Natural killer cell treated with Interleukin-12 subunit alpha and Interleukin-12 subunit beta and Interleukin-15 and Interleukin-18, amount 100 ng/mL, for 72 hours (primary cell): ENCODE measurements at places on chromosomes 1 and 21.
A peak's percentile ranks its signal among the peaks of the same experiment; 100 is the strongest.

- DNase-seq = no peak
Measured at GRCh38 chr1:11927866-11928592, 1.8 kb upstream of the KIAA2013 start.

DNA sequence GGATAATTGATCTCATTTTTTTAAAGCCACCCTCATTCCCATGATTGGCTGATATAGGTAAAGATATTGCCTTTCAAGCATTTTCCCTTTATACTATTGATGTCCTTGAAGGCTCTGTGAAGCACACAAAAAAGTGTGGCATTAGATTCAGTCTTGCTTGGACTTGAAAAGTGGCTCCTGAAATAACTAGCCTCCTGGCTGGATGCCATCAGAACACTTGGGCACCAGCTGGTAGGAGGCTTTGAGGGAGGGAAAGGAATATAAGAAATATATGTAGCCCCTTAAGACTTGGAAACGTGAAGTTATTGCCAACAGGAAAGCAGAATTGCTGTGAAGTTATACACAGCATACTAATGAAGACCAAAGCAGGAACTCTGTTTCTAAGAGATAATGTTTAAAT is 14.1 kb downstream of the MTR start:
- DNase-seq = no peak

DNA sequence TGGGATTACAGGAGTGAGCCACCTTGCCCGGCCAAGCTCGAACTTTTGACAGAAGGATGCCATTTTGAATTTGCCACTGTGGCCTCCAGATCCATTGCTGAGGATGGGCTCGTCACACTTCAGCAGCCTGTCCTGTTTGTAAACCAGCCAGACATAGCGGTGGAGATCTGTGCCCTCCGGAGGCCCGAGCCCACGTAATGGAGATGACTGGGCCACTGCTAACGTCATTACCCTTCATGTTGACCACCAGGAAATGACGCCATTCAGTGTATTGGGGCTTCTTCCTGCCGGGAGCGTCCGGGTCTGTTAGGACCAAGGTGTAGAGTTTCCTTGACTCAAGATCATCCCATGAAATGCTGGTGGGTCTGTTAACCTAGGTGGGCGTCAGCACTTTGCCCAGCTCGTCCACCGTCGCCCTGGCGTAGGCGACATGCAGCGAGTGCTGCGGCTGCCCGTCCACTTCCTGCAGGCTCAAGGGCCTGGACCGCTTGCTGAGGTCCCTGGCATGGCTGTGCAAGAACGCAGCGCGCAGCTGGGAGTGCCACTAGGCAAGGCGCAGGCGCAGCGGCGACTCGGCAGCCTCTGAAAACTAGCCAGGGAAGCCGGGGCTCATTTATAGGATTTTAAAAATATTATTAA is 40.8 kb downstream of the PTPRC start:
- DNase-seq = peak; percentile 67

GRCh38 chr1:159171254-159171687 is at the start of gene CADM3:
Gene CADM3, plus strand, starts transcription at chr1:159171615. Its CDS starts 151 bp downstream, at chr1:159171766.
- DNase-seq = no peak

DNA sequence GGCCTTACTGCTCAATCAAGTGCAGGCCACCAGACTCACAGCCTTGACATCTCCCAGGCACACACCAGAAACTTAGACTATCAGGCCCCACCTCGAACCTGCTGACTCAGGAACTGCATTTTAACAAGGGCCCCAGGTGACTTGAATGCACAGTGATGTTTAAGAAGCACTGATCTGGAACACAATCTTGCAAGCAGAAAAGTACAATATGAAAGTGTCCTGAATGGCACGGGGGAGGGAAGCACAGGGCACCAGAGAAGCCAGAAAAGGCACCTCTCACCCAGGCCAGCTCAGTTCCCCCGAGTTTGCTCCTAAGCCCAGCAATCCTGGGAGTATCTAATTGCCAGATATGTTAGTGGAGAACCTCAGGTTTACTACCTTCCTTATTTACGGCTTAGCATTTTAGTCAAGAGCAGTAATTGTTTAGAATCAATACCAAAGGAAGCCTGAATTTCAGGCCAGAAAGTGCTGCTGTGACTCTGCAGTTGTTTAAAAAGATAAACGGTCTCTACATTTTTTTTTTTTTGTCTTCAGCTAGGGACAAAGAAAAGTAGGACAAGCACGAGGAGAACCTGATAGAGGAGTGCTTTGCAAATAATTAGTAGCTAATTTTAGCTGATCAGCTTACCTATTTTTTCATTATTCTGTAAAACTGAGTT is 50.9 kb upstream of the CDC42BPA start:
- no peak for DNase-seq

DNA sequence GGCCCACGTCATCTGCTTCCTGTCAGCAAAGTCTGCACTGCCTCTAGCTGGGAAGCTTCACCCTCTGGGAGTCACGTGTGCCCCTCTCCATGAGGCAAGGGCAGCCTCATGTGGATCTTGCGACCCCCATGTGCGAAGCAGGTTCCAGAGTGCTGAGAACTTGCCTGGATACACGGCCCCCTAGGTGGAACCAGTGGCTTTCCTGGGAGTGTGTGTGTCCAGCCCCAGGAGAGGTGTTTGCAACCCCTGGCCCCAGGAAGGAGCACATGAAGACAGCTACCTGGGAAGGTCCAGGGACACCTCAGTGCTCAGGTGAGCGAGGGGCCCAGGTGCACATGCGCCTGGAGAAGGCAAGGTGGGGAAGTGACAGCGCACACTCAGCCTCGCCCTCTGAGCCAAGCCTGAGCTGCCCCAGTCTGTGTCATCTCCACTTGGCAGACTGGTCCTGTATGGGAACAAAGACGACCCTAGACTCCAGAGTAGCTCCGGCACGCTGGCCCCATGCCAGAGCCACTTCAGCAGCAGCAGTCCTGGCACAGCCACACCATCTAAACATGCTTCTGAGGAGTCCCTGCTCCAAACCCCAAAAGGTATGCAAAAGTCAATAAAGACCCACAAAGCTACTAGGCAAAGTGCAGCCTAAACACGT is 8.9 kb downstream of the LSS start:
- DNase-seq = no peak

GRCh38 chr1:49297783-49298182 is 521.1 kb upstream of the BEND5 start:
- DNase-seq = no peak

DNA sequence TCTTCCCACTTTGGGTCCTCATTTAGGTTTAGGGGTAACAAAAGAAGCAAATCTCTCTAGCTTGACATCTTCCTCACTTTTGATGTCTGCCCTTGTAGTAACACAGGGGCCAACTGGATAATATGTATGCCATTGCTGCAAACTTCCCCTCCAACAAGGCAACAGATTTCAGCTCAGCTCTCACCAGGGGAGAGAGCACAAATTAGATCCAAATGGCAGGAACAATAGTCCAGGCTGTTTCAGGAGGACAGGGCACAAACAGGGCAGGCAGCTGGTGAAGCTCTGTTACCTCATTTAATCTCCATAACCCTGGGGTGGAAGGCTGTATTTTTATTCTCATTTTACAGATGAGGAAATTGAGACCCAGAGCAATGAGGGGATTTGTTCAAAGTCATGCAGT is 4.3 kb upstream of the PIK3R3 start:
- DNase-seq = no peak

- DNase-seq = no peak
Measured at GRCh38 chr1:67367370-67368045, 59.8 kb downstream of the IL12RB2 start.

- no peak for DNase-seq
Measured at GRCh38 chr1:162007466-162007865, 16.2 kb downstream of the OLFML2B start.

GRCh38 chr1:15094719-15095495 is 58.6 kb upstream of the TMEM51 start:
- no peak for DNase-seq

DNA sequence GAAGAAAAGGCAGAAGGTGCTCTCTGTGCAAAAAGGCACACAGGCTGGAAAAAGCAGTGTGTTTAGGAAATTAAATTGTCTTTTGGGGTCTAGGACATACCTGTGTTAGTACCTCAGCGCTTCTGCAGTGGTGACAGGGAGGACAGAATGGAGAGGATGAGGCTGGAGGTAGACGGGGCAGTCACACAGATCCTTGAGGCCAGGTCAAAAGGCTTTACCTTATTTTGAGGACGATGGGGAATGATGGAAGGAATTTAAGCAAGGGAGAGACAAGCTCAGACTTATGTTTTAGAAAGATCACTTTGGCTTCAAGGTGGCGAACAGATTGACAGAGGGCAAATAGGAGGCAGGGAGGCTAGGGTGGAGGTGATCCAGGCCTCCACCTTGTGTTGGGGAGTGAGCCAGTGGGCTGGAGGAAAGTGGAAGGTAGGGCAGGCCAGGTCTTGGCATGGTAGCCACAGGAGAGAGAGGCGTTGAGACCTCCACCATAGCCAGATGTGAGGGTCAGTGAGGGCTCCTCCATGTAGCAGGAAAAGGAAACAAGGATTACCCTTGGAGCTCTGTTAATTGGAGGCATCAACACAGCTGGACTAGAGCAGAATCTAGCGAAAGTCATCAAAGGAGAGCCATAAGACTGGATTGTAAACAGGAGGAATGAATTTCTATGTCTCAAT is 4.2 kb downstream of the CYP4B1 start:
- DNase-seq = no peak

GRCh38 chr1:54002544-54003248 is 15.3 kb downstream of the LDLRAD1 start:
- no peak for DNase-seq

DNA sequence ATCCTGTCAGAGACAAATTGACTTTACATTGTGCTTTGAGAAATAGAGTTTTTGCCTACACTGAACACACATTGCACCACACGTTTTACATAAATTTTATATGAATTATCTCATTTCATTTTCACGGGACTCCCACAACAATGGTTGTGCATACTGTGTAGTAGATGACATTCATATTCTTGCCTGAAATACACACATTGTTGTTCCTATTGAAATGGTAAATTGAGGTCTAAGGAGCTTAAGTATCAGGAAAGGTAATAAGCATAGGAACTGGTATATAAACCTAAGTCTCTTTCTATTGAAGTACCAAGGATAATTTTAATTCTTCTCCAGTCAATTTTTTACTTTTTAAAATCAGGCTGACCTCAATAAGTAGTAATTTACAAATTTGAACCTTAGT is 473.7 kb upstream of the DEPDC1 start:
- DNase-seq = no peak

GRCh38 chr1:71787699-71788098 is 494.6 kb downstream of the NEGR1 start:
- DNase-seq = no peak

DNA sequence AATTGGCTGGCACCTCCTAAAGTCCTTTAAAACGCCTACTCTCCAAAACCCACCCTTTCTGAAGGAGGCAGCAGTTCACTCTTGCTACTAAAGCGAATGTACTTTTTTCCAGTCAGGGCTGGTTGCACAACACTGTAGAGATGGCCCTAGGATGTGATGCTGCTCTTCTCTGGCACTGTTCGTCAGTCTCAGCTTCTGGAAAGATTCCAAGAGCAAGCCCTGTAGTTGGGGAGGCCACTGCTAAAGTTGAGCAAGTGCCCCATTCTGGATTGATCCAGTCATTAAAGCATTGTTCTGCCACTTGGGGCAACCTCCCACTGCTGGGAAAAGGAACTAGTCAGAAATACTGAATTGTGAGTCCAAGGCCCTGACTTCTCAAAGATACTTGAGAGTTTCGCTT is 28.5 kb upstream of the KCNQ4 start:
- no peak for DNase-seq

DNA sequence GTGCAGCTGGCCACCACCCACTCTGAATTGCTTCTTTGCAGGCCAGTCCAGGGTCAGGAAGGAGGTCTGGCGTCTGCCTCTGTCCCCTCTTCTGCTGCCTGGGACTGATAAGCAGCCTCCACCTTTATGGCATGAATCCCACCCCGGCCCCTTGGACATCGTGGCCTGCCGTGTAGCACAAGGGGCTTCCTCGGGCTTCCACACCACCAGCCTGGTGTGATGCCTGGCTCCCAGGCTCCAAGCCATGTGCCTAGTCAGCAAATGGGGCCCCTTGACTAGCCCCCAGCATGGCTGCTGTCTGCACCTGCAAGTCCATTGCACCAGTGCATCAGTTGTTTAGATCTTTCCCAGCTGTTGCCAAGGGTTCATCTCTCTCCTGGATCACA is 9.9 kb upstream of the ARF1 start:
- DNase-seq = no peak

GRCh38 chr1:196361112-196361714 is 247.0 kb downstream of the KCNT2 start:
- DNase-seq = no peak

DNA sequence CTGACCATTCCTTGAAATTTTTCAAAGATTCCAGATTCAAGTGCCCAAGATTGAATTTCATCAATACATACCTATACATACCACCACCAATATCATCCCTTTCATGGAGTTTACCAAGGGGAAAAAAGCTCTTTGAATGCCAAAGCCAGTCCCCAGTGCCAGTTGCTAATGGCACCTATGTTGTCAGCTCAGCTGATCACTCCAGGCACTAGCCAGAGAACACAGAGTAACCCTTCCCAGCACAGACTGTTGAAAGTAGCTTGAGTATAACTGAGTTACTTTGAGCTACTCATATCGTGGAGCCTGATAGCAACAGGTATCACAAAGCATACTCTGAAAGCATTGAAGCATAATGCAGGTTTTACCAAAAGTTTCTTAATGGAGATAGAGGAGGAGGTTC is 133.9 kb upstream of the NFIA start:
- DNase-seq = no peak

- no peak for DNase-seq
Measured at GRCh38 chr1:92123868-92124267, 43.7 kb downstream of the BTBD8 start.

- no peak for DNase-seq
Measured at GRCh38 chr1:244968881-244969280, 104.5 kb upstream of the HNRNPU start.

- no peak for DNase-seq
Measured at GRCh38 chr1:53075761-53076163, 13.7 kb downstream of the PODN start.

DNA sequence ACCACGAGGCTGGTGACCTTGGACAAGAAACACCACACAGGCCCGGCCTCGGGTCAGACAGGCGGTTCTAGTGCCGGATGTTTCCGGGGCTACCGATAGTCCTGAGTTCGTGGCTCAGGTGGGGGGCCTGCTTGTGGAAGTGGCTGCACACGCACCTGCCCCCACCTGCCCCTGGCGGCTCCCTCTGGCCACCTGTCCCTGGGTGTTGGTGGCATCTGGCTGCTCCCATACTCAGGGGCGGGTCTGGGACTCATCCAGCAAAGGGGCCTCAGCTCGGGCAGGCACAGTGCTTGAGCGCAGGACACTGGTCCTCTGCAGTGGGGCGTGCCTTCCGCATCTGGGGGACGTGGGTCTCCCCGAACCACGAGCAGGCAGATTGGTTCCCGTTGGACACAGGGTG is 33.6 kb downstream of the TP73 start:
- DNase-seq = no peak
